ENCODE measurements at places on chromosomes 6 and 20.

DNA sequence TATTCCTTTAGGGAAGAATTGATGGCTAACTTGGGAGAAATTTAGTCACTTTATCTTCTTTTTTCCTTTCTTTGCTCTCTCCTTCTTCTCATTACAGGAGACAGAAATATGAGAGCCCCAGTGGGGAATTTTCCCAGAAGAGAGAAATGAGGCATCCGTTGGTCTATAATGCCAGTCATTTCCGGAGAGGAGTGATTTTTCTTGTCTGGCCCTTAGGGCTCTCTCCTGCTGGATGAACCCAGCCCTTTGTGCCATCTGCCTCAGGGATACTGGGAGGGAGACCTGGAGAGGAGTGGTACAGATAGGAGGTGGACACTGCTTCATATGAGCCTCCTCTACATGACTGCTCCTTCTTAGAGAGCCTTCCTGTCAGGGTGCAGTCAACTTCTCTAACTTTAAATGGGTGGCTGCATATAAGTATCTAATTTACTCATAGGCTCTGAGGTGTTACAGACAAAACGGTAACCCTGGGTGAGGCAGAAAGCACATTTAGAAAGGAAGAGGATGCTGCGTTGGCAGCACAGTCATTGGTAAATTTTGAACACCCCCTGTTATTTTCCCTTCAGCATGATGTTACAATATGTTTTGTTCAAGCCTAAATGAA is 21.9 kb downstream of the RIMS1 start:
- no peak for DNase-seq

- DNase-seq, result peak; percentile 44
Measured at GRCh38 chr6:35181933-35182612, 31.7 kb upstream of the SCUBE3 start.

DNA sequence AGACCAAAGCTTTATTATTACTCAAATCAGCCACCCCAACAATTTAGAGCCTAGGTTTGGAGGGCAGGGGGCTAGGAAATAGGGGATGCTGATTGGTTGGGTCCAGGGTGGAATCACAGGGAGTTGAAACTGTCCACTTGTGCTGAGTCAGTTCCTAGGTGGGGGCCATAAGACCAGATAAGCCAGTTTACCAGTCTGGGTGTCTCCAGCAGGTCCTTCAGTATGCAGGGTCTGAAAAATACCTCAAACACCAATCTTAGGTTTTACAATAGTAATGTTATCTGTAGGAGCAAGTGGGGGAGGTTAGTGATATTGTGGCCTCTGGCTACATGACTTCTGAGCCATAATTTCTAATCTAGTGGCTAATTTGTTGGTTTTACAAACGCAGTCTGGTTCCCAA is 63.2 kb downstream of the UBR2 start:
- peak; percentile 44 for DNase-seq

GRCh38 chr6:20604159-20604558 is 69.9 kb downstream of the CDKAL1 start:
- peak; percentile 75 for DNase-seq

DNA sequence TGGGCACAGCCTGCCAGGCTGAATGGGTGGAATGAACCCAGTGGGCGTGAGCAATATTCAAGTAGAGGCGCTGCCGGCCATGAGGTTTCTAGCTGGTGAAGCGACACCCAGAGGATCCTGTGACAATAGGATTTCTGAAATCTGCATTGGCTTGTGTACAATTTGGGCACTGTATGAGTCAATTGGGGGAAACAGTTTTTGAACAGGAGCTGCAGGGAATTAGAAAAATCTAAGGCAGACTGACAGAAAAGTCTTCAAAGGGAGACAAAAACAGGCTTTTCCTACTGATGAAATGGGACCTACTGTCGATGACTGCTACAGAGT is 148.8 kb upstream of the PROKR2 start:
- DNase-seq, result no peak

DNA sequence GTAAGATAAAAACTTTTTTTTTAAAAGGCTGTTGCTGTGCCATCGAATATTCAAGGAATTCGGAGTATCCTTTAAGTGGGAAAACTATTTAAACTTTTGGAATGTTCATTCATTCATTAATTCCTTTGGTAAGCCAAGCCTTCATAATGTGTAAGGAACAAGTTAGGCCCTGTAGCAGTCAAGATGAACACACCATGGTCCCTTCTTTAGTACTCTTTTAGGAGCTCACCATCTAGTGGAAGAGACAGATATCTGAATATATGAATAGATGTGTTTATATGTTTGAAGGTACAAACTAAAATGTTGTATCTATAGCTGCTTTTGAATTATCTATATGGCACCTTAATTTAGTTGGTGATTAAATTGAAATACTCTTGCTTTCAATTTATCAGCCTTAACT is 5.8 kb downstream of the SPO11 start:
- DNase-seq, result no peak

DNA sequence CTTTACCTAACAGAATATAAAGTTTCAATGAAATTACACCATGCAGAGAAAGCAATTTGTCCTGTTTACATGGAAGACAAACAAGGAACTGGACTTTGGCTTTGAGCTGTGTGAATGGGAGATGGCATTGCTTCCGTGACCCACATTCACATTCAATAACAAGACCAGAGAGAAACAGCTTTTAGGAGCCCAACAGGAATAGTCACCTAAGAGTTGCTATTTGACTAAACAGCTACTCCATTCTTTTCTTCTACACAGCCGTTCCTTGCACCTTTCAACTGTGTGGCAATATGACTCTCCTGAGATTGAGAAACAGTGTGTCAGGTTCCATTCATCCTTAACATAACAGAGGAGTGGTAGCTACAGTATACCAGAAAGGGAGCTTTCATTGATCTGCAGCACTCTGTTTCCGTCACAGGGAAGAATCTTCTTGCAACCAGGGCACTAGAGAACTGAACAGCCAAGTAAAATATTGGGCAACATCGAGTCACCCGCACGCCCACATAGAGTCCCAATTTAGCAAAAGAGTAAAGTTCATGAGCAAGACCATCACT is 355.1 kb downstream of the HAO1 start:
- DNase-seq, result no peak

DNA sequence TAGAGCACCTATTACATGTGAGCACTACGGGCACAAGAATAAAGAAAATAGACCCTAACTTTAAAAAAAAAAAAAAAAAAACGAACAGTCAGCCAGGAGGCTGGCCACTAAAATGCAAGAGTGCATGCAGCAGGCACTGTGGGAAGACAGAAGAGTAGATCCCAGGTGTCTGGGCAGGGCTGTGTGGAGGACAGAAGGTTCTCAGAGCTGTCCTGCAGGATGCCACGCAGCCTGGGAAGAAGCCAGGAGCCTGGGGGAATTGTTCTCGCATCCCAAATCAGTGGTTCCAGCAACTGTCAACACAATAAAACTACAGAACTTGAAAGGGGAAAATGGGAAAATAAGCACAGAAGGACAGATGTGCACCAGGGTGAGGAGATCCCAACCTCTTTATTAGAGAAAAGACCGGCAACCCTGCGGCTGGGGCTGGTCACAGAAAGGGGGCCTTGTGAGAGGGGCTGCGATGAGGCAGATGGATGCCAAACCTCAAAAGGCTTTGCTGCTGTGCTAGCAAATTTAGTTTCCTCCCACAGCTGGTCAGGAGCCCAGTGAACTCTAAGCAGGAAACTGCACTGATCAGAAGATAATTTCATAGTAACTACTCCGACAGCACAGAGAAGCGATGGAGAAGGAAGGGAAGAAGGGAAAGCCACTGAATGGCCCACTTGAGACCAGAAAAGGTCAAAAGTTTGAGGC is 30.9 kb downstream of the MAP3K5 start:
- DNase-seq, result peak; percentile 83

- DNase-seq, result no peak
Measured at GRCh38 chr20:35821807-35822242, 50.0 kb downstream of the PHF20 start.

DNA sequence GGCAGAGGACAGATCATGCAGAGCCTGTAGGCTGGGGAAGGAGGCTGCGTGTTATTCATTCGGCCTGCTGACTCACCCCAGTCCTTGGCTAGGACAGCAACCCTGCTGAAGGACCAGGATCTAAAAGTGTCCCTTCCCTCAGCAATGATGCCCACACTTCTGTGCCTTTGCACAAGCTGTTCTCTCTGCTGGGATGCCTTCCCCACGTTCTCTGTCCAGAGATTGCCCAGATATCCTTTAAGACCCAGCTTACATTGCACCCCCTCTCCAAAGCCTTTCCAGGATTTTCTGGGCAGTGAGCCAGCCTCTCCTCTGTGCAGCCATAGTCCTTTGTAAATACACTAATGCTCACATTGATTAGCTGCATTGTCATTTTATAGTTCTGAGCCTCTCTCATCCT is 99.3 kb upstream of the CHD6 start:
- no peak for DNase-seq

- DNase-seq, result peak; percentile 91
Measured at GRCh38 chr20:17795501-17796071, 95.8 kb downstream of the BANF2 start.

- DNase-seq, result no peak
Measured at GRCh38 chr6:5146398-5146797, 61.3 kb downstream of the PPP1R3G start.

DNA sequence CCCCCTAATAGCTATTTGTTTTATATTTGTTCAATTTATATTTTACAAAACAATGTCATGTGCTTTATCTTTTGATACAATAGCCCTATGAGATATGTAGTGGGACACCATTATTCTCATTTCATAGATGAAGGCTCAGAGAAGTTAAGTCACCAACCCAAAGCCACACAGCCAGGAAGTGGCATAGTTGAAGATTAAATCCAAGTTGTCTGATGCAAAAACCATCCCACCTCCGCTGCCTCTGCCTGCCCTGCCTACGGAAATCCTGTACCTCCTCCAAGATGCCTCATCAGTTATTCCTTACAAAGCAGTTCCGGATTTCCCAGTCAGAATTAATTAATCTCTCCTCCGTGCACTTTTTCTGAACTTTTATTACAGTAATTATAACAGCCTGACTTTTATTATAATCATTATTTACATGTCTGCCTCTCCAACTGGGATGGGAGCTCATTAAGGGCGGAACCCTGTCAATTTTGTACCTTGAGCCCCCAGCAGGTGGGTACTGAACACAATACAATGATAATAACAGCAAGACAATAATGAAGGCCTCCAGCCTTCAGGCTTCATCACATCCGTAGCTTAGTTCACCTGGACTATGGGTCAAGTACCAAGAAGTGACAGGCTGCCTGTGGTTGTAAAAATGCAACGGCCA is 54.7 kb downstream of the LRFN2 start:
- no peak for DNase-seq

GRCh38 chr6:111958534-111958933 is 85.3 kb upstream of the FYN start:
- no peak for DNase-seq

DNA sequence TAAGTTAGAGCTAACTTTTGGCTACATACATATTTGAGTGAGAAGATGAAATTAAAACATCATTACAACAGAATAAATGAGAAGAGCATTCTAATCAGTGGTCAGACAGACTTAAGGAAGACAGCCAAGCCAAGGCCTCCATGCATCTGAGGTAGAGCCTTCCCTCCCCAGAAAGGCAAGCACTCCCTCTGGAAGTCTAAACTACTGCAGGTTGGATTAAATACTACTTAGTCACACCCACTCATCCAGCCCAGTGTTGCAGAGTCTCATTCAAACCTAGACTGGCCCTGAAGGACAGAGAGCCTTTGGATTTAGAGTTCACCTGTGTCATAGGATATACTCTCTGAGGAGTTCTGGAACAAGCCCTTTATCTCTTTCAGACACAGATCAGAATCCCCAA is 29.2 kb downstream of the TMX4 start:
- DNase-seq, result no peak

GRCh38 chr6:111551521-111552231 is 54.0 kb downstream of the TRAF3IP2 start:
- peak; percentile 36 for DNase-seq

GRCh38 chr6:35842381-35842780 is 37.2 kb downstream of the LHFPL5 start:
- no peak for DNase-seq

GRCh38 chr6:4067673-4068072 is 11.3 kb downstream of the FAM217A start:
- no peak for DNase-seq

DNA sequence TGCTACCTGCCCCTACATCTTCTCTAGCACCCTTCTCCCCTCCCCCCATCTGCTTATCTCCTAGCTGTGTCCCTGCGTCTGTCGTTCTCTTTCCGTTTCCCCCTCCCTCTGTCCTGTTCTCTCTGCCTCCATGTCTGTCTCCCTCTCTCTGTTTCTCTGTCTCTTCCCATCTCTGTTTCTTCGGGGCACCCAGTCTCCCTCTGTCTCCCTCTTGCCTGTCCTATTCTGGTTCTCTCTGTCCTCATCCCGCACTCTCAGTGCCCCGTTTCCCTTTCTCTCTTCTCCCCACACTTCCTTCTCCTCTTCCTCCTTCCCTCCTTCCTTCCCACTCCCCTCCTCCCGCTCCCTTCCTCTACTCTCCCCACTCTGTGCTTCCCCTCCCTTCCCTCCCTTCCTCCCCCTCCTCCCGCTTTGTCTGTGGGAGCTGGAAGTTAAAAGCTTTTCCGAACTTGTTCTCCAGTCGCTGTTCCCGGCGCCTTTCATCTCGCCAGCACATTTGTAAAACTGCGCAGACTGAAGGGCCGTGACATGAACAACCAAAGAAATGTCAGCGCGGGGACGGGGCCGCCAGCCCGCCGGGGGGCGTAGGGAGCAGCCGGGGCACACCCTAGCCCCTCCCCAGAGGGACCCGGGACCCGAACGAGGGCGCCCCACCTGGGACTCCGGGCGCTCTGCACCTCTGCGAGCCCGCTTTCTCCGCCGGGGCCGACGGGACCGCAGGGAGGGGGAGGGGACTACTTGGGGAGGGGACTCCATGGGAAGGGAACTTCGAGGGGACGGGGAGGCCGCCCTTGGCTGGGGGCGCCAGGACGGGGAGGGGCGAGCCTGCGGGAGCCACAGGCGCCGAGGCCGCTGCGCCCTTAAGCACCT is 4.0 kb upstream of the CDH22 start:
- no peak for DNase-seq

DNA sequence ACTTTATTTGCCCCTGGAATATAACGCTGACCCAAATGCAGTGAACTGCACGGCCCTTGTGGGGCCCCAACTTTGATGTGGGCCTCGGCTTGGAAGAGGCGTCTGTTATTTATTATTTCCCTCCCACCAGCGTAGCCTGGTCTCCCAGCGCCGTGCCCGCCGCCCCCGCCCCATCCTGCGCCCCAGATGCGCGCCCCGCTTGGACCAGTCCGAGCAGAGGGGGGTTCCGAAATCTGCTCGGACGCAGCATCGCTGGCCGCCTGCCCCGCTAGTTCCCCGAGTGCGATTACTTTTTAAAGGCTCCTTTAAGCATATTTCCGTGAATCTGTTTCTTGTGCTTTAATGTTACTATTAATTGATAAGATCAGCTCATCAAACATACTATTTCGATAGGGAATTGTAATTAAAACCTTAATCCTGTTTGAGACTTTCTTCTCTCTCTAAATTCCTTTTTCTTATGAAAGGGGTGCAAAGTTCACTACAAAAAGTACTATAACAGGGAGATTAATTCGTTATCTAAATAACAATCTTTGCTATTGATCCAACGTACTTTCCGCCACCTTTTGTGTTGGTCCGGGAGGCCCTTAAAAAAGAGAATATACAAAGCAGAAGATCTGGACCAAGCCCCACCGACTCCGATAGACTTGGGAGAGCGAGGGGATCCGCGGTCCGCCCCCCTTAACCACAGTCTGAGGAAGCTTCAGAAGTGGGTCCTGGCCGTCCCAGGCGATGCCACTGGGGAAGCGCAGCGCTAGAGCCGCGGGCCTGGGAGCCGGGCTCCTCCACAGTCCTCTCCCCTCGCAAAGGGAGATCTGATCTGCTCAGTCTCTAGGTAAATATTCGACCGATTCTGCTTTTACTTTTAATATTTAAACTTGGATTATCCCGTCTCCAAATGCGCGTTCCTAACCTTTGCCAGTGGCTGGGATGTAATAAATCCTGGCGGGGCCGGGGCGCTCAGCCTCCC is 10.2 kb downstream of the POU3F2 start:
- DNase-seq, result no peak

GRCh38 chr20:45934046-45934585 is 367 bp upstream of the PCIF1 start:
- DNase-seq, result peak; percentile 63
